Prostate gland (tissue), 2 donors: ENCODE measurements at places on chromosomes 12 and 14.

DNA sequence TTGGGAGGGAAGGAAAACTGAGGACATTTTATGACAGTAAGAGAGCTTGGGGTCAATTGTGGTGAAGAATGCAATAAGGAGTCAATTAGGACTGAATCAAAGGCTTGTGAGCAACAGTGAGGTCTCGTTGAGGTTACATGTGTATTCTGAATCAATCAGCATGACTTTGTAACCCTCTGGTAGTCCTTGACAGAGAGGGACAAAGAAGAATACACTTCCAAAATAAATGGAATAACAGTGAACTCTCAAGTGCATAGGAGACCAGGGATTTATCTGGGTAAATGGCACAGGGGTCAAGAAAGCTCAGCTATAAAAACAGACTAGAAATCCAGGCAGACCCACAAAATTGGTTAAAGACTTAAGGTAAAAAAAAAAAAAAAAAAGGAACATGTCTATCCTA, 85.1 kb upstream of the NAV3 start:
- no peak for DNase-seq
- H3K36me3 ChIP-seq: no peaks in the 10 kb centered on the region
- H3K27ac ChIP-seq: no peak overlapping the region
- no peaks in the 10 kb centered on the region for H3K27me3 ChIP-seq
- H3K4me1 ChIP-seq: no peaks in the 10 kb centered on the region

DNA sequence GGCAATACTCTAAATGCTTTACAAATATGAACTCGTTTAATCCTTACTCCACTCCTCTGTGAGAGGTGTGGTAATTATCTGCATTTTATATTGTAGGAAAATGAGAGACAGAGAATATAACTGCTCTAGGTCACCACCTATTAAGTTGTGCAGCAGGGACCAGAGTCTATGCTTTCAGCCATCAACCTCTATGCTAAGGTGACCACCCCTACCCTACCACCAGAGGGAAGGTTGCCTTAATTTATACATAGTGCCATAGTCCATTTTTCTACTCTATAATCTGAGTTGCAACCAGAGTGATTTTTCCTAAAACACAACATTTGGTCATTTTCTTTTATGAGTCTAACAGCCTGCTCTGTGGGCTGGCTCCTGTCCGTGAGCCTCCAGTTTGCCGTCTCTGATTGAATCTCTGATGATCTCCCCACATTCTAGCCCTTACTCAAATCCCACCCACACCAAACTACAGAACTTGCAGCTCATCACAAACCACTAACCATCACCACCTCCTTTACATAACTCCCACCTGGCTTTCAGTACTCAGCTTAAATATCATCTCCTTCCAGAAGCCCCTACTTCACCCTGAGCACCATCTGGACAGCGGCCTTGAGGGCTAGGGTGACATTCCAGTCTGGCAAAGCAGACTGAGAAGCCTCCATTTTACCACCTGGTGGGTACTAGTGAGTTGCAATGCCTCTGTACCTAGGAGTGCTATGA, 126.6 kb downstream of the PPM1H start:
- no peaks in the 10 kb centered on the region for H3K4me1 ChIP-seq
- H3K27ac ChIP-seq: no peak overlapping the region
- DNase-seq: no peak
- H3K4me3 ChIP-seq: no peak overlapping the region
- no peaks in the 10 kb centered on the region for H3K27me3 ChIP-seq
- H3K36me3 ChIP-seq: no peaks in the 10 kb centered on the region

- no peak for DNase-seq
- H3K4me3 ChIP-seq: no peak overlapping the region
- no peaks in the 10 kb centered on the region for H3K36me3 ChIP-seq
Measured at GRCh38 chr12:106629797-106630659, 47.2 kb downstream of the RFX4 start.

- H3K4me3 ChIP-seq: no peak overlapping the region
- DNase-seq: peak; percentile 73
- no peak overlapping the region for H3K27ac ChIP-seq
- no peaks in the 10 kb centered on the region for H3K36me3 ChIP-seq
- no peaks in the 10 kb centered on the region for H3K4me1 ChIP-seq
Measured at GRCh38 chr12:38886064-38886463, 19.3 kb downstream of the CPNE8 start.

DNA sequence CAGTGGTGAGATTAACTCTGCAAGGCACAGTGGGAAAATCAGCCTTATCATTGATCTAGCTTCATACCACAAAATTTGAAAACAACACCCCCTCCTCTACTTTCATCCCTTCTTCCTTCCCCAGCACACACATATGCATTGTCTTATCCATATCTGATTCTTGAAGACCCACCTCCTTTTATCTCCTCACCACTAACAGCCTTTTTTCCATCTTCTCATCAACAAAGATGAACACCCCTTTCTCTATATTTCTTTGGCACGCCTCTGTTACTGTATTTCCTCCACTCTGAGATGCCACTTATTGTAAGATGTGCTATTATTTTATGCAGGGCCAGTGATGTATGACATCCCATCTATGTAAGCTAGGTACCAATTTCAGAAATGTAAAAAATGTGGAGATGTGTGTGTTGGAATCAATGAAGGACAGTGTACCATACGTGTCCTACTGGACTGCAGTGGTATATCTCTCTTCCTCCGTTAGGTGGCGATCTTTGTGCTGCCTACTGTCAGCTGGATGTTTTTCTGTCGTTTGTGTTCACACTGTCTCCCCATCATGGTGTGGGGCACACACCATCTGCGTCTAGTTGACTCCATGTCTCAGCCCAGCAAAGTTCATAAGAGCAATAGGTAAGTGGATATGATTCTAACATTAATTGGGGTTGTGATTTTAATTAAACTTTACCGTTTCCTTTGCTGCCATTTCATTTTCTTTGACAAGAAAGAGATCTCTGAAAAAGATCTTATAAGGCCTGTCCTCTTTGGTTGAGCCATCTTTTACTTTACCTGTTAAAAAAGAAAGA, 24.0 kb downstream of the CCDC38 start:
- no peak overlapping the region for H3K4me3 ChIP-seq
- H3K36me3 ChIP-seq: no peaks in the 10 kb centered on the region
- no peaks in the 10 kb centered on the region for H3K4me1 ChIP-seq
